ENCODE measurements at places on chromosomes 2 and 18. TPM values are rescaled to one million over a fixed set of nuclear protein-coding genes. Genes with fewer than 3 reads are reported as not detected.

Gene CHMP3
- 86.3 TPM for total RNA-seq

Gene SPDYA
- total RNA-seq, result 0.92 TPM

Gene GNAL
- 0.65 TPM for total RNA-seq

Gene EPG5
- total RNA-seq, result 20.6 TPM

Gene ARPC2
- total RNA-seq, result 455 TPM

Gene RUFY4
- not detected for total RNA-seq

Gene C2orf72
- total RNA-seq, result 0.11 TPM

Gene POTEC
- total RNA-seq, result not detected

Gene IL1F10
- not detected for total RNA-seq

Gene TDRD15
- total RNA-seq, result not detected

Gene FNDC4
- total RNA-seq, result 15.5 TPM

Gene CCDC195
- total RNA-seq, result not detected

Gene LOXL3
- total RNA-seq, result 0.95 TPM

Gene IGFBP2
- total RNA-seq, result 229 TPM

Gene MYOM1
- not detected for total RNA-seq

Gene SLC14A1
- total RNA-seq, result not detected

Gene REG3A
- not detected for total RNA-seq

Gene MIB1
- total RNA-seq, result 40.6 TPM

Gene ALS2
- total RNA-seq, result 36.1 TPM

Gene CCDC121
- 3.3 TPM for total RNA-seq

Gene AMER3
- not detected for total RNA-seq

Gene NTSR2
- not detected for total RNA-seq

Gene IL18R1
- 4.0 TPM for total RNA-seq

Gene ZAP70
- total RNA-seq, result not detected

Gene COLEC11
- not detected for total RNA-seq

Gene SERPINB4
- total RNA-seq, result not detected

Gene MDH1B
- not detected for total RNA-seq

Gene DSG4
- total RNA-seq, result not detected

Gene CD226
- total RNA-seq, result 0.20 TPM

Gene RAD51AP2
- total RNA-seq, result not detected

Gene CPLX4
- not detected for total RNA-seq

Gene SFT2D3
- 4.4 TPM for total RNA-seq

Gene IL36G
- total RNA-seq, result not detected

Gene AFF3
- 0.16 TPM for total RNA-seq

Gene NEURL3
- total RNA-seq, result not detected

Gene CABYR
- total RNA-seq, result 11.4 TPM
